ENCODE measurements at places on chromosomes 16 and 17.

- no peak for DNase-seq
Observed at GRCh38 chr16:6932871-6933385, 399.7 kb upstream of the RBFOX1 start.

- DNase-seq, result no peak
Observed at GRCh38 chr17:70484496-70484895, 315.2 kb downstream of the KCNJ2 start.

DNA sequence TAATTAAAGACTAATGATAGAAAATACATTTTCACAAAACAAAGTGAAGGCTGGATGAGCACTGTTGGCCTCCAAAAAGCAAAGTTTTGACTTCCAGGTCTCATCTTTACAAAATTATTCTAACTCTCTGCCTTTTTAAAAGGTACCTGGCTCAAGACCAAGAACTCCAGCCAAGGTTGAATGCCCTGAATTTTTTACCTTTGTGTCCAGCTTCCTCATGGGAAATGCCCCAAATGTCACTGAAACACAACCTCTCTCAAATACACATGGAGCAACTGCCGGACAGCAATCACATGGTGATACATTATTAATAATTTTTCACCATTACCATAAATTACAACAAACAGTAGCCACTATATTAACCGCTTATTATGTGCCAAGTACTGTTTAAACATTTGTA, 32.2 kb downstream of the ADAMTS18 start:
- no peak for DNase-seq

DNA sequence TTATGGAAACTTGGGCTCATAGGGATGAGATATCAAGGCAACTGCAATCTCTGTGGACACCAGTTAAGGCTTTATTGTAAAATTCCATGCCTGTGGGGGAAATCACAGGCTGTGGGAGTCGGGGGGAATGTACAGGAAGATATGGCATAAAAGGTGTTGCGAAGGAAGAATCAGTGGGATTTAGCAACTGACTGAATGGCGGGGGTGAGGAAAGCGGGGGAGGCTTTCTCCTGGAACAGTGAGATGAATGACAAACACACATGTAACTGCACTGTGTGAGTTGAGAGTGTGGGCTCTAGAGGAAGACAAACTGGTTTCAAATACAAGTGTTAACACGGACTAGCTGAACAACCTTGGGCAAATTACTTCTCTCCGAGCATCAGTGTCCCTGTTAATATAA, 143.7 kb downstream of the PRKCB start:
- DNase-seq, result no peak

- DNase-seq, result no peak
Observed at GRCh38 chr16:82735186-82735585, 108.4 kb downstream of the CDH13 start.

DNA sequence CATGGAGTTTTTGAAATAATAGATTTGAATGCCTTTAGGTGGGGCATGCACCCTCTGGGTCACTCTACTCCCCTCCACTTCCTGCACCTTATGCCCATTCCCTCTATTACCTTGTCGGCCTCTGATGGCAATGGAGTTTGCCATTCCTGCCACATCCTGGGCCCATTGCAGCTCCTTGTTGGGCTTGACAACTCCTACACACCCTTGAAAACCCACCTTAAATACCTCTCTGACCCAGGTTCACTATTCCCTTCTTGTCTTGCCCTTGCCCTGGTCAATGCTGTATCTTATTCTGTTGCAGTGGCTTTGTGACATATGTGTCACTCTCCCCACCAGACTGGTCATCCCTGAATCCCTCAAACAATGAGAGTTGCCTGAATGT, 2.4 kb downstream of the CCR7 start:
- no peak for DNase-seq

DNA sequence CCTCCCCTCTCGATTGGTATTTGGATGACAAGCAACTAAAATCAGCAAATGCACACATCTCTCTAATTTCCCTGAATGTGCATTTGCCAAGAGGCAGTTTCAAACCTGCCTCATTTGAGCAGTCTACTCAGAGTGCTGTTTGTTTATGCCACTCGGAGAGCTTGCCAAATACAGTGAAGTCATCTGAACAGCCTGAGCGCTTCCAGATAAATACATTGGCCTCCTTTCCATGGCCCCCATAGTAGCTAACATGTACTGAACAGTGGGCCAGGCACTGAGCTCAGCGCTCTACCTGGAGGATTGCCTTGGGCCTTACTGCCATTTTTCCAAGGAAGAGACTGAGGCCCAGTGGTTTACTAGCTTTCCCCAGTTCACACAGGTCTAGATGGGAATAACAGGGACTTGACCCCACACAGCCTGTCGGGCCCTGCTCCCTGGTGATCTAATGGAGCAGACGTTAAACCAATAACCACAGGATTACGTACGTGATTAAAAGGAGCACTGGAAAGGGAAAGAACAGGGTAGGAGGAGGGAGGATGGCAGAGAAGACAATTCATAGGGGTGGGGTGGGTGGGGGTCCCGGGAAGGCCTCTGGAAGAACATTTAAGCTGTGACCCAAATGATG, 18.7 kb upstream of the ANKRD40CL start:
- no peak for DNase-seq

DNA sequence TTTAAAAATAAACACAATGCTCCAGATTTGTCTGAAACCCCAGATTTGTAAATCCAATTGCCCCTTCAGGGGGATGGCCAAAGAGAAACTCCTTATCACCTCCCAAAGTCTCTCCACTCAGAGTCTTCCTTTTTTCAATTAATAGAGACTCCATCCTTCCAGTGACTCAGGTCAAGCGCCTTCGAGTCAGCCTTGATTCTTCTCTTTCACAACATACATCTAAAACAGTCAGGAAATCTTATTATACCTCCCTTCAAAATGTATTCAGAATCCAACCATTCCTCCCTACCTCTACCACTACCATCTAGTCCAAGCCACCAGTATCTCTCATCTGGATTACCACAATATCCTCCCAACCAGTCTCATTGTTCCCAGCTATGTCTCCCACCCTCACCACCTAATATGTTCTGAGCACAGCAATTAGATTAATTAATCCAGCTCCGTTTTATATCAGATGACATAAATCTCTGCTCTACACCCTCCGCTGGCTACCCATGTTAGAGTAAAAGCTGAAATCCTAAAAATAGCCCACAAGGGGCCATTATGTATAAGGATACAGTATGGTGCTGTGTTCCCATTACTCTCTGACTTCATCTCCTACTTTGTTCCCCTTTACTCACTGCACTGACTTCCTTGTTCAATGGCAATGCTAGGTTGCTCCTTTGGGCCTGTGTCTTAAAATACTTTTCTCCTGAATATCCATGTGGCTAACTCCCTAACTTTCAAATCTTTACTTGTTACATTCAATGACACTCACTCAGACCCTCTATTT, 11.8 kb downstream of the SIAH1 start:
- no peak for DNase-seq

DNA sequence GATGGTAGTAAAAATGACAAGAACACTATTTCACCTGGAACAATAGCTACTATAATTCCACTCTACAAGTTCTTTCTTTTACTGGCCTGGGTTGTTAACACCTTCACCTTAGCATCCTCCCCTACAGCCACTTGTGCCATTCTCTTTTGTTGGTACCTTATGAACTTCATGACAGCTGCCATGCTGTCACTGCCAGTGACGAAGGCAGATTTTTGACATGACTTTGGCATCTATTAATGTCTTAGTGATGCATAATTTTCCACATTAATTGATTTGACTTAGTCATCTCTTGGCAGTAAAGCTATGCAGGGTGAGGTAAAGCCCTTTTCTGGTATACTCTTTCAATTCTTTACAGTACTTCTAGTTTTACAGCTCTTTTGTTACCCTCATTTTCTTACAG, 207.9 kb downstream of the TANC2 start:
- no peak for DNase-seq

- DNase-seq, result no peak
Observed at GRCh38 chr17:74935048-74935447, 650 bp upstream of the OTOP3 start.

DNA sequence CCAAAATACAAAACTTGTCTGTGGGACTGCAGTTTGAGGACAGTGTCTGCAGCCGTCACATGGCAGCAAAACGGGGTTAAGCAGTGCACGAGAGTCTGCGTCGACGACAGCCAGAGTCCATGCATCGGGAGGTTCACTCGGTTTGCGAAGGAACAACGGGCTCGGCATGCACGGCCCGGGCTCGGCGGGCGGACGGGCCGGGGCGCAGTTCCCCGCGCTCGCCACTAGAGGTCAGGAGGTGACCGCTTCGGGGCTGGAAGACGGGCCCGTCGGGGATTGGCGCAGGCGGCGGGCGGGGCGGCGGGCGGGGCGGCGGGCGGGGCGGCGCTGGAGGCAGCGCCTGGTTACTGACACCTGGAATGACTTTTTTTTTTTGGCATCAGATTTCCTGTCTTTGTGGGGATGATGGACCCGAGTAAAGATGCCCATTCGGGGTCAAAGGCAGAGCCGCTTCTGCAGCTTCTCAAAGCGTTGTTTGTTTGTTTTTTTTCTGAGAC, 6.5 kb downstream of the SCGB1C2 start:
- DNase-seq, result peak; percentile 8

- peak; percentile 91 for DNase-seq
Observed at GRCh38 chr16:75304521-75305363, 53.3 kb upstream of the BCAR1 start.

GRCh38 chr16:89402962-89403361, 87.4 kb downstream of the ANKRD11 start:
- DNase-seq, result no peak

- DNase-seq, result no peak
Observed at GRCh38 chr16:30605158-30605557, 5.0 kb downstream of the ZNF689 start.

DNA sequence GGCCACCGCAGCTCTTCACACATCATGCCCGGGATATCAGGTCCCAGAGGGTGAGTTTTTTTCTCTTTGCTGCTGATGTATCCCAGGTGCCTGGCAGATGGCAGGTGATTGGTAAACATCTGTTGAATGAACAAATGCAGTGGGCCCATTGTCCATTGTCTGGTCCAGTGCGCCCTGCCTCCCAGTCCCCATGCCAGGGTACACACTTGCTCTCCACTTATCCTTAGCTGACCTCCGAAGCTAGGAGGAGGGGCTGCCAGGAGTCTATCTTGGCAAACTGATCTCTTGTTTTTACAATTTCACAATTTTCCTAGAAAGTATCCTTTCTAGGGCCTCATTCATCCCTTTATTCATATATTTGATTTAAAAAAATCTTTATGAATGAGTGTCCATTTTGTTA, 196.0 kb downstream of the RAB11FIP4 start:
- no peak for DNase-seq

- no peak for DNase-seq
Observed at GRCh38 chr16:508884-509736, 18.4 kb upstream of the CAPN15 start.

Data from non-pigmented ciliary epithelial cell (primary cell).